ENCODE measurements at places on chromosomes 3 and 15.

DNA sequence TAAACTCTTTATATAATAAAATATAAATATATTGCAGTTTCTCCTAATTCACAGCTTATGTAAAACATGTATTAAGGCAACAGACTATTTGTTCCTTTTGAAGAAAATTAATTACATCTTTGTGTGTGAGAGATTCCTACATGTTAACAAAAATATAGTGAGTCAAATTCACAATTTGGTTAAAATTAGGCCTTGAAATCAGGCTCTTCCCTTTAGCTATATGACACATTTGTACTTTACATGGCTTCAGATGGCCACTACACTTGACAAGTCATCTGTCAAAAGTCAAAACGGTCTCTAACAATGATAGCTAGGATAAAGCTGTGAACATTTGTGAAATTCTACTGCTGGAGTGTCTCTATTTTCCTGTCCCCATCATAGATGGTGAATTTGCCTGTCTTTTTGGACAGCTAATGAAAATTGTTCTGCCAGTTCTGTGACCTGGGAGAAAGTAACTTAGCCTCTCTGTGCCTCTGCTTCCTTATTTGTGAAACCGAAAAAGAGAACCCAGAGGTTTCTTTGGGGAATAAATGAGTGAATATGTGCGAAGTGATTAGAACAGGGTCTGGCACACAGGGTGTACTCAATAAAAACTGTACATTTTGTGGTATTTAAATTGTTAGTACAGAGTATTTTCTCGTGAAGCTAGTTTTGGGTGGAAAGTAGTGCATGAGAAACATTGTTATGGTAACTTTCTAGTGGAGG lies 23.6 kb downstream of the TM4SF4 start:
- DNase-seq, result no peak

GRCh38 chr3:161496508-161496907 lies at the start of gene OTOL1:
Gene OTOL1 (plus strand): TSS chr3:161496808. CDS start chr3:161496808, 0 bp downstream.
- DNase-seq, result no peak

DNA sequence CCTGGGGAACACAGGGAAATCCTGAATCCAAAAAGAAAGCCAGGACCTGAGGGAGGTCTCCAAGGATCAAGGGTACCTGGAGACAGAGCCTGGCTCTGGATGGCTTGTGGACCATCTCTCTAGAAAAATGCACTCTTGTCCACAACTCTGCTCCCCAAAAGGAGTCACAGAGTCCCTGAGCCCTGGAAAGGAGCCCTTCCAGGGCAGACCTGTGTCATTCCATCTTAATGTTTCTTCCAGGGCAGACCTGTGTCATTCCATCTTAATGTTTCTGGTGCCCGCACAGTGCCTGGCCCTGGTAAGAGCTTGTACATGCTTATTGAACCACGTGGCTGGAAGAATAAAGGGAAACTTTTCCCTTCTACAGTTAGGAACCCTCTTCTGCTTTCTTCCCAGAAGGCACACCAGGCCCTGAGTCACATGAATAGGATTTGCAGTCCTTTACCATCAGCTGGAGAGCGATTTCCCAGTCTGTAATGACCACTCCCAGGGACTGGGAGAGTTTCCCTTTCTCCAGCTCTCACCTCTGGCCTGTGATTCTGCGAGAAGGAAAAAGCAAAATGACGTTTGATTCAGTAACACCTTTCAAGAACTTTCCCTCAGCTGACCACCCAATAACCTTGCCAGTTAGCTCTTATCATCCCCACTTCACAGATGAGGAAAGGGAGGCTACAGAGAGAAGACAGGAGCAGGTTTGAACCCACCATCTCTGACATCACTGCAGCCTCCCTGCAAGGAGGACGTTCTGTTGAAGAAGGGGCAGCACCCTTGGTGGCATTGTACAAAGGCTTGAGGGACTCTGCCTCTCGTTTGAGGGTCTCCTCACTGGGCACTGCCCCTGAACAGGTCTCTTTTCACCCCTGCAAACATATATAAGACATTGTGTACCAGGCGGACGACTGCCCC lies 35.8 kb upstream of the SLCO2A1 start:
- no peak for DNase-seq

DNA sequence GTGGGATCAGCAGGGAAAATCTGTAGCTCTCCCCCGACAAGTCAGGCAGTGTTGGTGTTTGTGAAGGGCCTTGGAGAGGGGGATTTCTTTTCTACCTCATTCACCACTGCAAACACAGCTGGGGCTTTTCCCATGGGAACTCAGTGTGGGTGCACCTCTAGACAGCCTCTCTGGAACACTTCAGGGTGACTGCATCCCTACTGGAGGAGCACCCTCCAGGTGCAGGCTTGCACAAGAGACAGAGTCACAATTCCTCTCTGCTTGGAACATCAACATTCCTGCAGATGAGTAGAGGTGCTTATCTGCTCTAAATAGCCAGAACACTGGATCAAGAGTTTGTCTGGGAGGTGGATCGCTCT lies 72.7 kb upstream of the AKAP13 start:
- no peak for DNase-seq
